ENCODE measurements at places on chromosomes 7 and 10.

DNA sequence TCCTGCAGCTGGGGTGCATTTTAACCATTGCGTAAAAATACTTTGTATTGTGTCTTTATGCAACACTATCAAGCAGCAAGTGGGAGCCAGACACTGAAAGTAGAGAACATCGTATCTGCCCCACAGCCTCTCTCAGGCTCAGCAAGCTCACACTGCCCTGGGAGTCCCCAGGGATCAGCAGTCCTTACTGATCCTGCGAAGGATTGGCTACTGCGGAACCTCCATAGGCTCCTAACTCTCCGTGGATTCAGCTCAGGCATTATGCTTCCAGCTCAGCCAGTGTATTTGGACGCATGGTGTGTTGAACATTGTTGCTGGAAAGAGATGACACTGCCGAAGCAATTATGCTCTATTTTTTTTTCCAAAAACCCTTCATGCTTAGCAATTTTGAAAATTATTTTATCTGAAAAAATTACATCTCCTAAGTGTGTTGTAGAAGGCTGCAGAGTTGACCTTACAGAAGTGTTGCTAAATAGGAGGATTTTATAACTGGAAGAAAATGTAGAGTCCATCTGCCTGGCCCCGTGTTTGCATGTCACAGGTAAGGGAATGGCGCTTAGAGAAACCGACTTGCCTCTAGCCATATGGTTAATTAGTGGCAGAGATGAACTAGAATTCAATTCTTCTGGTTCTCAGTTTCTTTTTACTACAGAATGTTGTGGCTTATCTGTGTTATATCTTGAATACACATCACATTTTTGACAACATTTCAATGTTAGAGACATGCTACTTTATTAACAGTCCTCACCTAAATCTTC lies 276.4 kb upstream of the COBL start:
- no peak for DNase-seq

- DNase-seq: no peak
These were observed 164.7 kb downstream of the SEMA3D start for GRCh38 chr7:85022064-85022697.

- DNase-seq: no peak
These were observed 3.4 kb upstream of the TBRG4 start for GRCh38 chr7:45114926-45115325.

- DNase-seq: no peak
These were observed 119.2 kb downstream of the DPP6 start for GRCh38 chr7:154171422-154171821.

GRCh38 chr7:33733870-33734650 lies 171.3 kb upstream of the BMPER start:
- no peak for DNase-seq

DNA sequence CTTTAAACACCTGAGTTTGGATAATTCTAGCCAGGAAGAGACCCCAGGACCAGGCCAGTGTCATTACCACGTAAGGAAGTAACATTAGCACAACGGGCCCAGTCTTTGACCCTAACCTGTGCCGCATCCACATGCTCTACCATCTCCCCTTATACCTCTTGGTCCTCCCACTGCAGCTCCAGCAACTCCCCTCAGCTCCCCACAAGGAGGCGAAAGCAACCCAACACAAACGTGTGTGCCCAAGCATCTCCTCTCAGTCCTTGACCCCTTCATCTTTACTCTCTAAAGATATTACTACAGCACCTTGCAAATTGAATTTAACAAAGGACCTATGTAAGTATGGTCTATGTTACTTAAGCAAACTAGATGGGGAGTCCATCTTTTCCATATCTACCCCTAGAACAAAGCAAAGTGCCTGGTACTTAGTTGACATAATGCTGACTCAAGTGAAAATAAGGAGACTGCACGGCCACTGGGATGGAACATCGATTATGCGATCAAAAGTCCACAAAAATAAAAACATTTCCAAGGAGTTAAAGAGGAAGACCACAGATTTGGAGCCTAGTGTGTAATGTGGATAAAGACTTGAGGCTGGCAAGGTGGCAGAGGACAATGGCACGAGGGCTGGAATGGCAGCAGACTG lies 147.7 kb downstream of the JAZF1 start:
- DNase-seq: no peak

GRCh38 chr10:72792288-72792687 lies 100.3 kb downstream of the MCU start:
- no peak for DNase-seq

DNA sequence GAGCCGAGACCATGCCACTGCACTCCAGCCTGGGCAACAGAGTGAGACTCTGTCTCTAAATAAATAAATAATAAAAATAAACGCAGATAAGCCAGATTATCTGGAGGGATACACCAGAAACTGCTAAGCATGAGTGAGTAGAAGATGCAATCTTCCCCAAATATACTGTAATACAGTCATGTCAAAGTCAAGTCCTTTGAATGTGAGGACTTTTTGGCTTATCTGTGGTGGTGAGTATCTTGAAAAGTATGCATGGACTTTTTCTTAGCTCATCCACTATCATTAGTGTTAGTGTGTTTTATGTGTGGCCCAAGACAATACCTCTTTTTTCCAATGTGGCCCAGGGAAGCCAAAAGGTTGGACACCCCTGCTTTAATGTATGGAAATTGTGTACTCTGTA lies 44.7 kb upstream of the PITRM1 start:
- DNase-seq: peak; percentile 91

DNA sequence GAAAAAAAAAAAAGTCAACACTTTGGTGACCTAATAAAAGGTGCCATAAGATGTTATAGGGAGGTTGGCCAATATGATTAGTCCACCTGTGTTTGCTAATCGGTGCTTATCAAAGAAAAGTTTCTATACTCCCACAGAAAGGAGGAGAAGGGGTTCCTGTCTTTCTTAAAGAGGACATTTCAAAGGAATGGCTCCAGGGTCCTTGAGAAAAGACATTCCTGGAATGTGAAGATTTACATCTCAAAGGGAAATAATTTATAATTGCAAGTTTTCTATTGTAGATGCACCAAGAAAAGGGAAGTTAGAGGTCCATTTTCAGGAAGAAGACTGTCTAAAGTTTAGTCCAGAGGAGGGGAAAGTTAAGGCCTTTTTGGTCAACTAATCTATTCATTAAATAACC lies 715.3 kb downstream of the NXPH1 start:
- DNase-seq: no peak

DNA sequence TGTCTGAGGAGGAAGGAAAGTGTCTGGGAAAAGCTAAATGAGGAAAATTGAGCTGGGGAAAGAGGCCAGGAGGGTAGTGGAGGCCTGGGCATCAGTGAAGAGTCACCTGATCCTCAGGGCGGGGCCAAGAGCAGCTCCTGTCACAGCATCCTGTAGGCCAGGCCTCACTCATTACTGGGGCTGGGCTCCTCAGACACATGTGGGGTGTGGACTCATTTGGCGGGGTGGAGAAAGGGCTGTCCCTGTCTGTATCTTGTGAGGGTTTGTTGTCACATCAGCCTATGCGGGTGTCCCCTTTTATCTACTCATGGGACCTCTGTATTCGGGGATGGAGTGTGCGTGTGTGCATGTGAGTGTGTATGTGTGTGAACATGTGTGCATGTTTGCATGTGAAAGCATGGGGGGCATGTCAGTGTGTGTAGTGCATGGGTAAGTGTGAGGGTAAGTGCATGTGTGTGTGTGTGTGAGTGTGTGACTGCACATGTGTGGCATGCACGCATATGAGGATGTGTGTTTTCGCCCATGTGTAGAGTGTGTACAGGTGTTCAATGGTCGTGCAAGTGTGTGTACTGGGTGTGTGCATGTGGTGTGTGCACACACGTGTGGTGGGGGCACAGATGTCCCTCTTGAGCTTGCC lies 67.8 kb downstream of the RAMP3 start:
- no peak for DNase-seq

DNA sequence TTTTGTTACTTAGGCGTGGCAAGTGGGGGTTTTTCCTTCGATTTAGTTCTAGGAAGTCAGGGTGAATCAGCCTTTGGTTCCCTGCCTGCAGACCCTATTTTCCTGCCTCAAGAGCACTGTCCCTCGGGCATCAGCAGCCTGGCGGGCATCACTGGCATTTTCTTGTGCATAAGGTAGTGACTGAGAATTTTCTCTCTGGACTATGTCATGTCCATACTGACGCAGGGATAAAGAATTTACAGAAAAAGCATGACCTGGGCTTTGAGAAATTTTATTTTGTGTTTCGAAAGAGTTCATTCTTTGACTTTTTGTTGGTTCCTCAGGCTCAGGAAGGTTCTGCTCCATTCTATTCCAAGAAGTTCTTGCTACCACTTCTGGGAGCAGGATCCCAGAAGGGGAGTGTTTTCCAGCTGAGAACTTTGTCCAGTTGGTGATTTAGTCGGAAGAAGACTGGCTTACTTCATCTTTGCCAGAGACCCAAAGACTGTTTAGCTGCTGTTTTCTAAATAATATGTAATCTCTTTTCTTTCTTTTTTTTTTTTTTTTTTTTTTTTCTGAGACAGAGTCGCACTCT lies 213.9 kb upstream of the SH2B2 start:
- peak; percentile 75 for DNase-seq

GRCh38 chr7:43004082-43004481 lies 71.9 kb downstream of the MRPL32 start:
- DNase-seq: peak; percentile 44

- DNase-seq: no peak
These were observed 293.1 kb downstream of the GRM8 start for GRCh38 chr7:126959649-126960048.

DNA sequence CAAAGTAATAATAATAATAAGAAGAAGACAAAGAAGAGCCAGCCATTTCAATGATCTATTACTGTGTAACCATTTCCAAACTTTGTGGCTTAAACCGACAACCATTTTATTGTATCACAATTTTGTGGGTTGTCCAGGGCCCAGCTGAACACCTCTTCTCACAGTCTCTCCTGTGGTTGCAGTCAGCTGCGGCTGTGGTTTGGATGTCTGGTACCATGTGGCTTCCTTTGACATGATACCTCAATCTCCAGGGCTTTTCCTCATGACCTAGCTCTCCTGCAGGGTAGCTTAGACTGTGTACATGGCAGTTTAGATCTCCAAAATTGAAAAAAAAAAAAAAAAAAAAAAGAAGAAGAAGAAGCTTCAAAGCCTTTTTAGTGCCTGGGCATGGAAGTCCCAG lies 72.6 kb upstream of the NFKB2 start:
- DNase-seq: no peak

DNA sequence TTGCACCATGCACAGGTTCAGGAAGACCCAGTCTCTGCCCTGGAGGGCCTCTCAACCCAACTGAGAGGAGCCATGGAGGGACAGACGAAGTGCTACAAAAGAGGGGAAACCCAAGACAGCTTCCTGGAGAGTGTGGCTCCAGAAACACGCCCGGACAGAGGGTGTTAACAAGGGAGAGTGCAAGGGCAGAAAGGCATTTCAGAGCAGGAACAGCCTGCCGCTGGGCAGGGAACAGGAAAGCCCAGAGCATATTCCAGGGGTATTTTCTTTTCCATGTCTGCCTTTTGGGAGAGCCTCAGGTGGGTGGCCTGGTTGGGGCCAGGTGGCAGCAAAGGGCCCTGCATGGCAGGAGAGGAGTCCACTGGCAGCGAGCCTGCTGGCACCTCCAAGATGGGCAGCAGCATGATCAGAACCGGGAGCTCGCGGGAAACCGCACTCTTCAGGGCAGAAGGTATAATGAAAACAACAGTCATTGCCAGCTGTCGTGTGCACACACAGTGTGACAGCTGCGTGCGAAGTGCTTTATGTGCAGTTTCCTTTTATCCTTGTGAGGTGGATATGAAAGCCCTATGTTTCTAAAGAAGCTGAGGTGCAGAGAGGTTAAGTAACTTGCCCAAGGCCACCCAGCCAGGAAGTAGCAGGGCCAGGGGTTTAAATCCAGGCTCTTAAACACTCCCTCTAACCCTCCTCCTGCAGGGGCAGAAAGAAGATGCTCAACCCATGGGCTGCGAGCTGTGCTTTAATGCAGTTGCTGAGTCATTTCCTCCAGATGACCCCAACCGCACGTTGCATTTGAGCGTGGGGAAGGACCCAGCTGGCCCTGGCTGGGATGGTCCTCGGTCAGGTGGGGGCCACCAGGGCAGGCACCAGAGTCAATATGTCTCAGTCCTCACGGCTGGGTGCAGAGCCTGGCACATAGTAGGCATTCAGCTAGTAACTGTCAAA lies 128.6 kb downstream of the OAT start:
- peak; percentile 69 for DNase-seq

DNA sequence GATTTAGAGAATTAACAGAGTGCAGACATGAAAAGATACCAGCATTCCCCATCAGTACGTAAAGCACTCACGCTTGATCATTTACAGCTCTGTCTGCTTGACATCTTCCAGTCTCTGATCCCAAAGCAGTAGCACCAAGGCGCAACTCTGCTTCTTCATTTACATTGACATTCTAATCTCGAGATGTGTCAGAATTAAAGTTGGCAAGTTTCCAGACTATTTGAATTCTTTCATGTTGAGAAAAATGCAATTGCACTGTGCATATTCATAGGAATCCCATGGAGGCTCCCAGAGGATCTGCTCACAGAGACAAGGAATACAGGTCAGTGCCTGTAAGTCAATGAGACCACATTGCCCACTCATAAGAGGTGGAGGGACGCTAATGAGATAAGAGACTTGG lies 183.9 kb downstream of the LRRN3 start:
- DNase-seq: peak; percentile 26

DNA sequence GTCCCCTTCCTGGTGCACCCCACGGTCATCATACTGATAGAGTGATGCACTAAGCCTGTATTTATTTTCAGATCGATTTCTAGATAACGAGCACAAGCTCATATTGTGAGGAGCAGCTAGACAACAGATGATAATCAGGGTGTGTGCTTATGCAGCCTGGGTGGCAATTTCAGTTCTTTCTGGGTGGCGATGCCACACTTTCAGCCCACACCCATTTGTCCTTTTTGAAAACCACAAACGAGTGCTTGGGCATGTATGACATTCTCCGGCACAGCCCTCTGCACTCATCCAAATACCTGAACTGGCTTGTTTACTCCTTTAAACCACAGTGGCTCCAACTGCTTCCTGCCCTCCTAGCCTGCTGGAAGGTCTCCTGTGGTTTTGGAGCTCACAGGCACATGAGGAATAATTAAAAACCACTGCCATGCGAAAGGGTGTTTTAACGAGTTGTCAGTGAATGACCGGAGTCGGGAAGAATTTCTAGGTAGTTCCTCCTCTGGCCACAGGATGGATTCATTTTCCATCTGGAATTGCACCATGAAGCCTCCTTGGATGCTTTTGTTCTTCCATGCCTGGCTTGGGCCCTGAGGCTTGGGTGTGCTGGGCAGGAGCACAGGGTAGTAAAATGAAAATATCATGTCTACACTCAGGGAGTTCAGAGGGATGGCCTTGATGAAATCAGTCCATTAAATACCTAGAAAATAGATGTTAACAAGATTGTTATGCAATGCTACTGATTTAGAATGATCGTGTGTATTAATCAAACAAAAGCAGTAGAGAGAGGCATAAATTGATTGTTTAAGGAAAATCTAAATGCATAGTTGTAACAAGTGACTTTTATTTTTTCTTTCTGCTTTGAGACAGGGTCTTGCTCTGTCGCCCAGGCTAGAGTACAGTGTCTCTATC lies 52.4 kb upstream of the ITGB1 start:
- DNase-seq: peak; percentile 95

DNA sequence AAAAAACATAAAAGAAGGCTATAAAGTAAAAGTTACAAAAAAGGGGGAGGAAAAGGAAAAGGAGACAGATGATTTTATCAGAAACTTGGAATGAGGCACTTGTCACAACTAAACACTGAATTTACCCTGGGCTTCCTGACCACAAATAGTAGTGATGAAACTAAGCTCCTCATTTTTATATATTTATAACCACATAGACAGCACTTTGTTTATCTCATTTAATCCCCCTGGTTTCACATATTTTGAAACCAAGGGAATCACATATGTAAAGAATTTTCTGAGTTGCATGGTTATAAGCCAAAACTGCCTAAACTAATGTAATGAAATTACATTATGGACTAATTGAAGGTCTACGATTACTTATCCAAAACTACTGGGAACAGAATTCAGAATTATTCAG lies 39.6 kb upstream of the MET start:
- peak; percentile 51 for DNase-seq
